ENCODE measurements at places on chromosomes 7 and 10.
A peak's percentile ranks its signal among the peaks of the same experiment; 100 is the strongest.

GRCh38 chr7:119545118-119545517 lies 727.9 kb upstream of the KCND2 start:
- DNase-seq, result peak; percentile 61

DNA sequence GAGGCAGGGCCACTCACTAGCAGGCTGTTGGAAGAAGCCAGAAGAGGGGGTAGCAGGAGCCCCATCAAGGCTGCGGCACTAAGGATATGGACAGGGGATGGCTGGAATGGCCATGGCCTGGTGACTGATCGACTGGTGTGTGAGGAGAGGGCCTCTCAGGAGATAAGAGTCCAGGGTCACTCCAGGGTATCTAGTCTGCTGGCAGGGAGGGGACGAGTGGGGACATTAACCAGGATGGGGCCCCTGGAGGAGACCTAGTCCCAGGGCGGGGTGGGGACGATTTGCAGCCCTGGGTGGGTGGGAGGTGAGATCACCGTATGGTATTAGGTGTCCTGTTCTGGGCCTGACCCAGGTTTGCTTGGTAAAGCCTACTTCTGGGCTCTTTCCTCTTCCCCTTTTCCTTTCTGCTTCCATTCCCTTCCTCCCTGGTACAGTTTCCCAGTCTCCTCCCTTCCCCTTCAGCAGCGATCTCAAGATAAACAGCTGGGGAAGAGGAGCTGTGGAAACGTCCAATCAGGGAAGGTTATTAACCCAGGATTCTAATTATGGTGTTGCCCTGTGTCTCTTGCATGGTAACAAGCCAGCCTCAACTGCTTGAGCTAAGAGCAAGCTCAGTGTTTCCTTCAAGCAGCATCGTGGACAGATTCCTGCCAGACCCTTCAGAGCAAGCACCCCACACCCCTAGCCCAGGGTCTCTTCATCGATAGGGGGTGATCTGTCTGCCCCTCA lies 233.2 kb downstream of the RPS24 start:
- DNase-seq, result peak; percentile 35

DNA sequence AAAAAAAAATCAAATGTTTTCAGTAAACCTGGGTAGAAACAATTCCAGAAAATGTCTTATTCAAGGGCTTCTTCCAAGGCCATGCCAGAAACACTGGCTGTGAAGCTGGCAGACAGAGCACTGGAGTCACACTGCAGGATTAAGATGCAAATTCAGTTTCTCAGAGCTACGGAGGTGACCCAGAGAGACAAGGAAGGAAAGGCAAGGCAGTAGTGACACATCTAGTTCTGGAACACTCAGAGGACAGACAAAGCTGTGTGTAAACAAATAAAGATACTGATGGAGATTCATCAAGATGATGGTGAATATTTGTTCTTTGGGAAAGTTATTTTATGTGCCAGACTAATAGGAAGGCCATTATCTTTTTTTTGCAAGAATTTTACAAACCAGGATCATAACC lies 608.3 kb upstream of the C7orf33 start:
- no peak for DNase-seq

GRCh38 chr7:18565337-18565736 lies 69.8 kb downstream of the HDAC9 start:
- DNase-seq, result no peak

- peak; percentile 83 for DNase-seq
Observed at GRCh38 chr7:82319674-82320118, 123.9 kb downstream of the CACNA2D1 start.

DNA sequence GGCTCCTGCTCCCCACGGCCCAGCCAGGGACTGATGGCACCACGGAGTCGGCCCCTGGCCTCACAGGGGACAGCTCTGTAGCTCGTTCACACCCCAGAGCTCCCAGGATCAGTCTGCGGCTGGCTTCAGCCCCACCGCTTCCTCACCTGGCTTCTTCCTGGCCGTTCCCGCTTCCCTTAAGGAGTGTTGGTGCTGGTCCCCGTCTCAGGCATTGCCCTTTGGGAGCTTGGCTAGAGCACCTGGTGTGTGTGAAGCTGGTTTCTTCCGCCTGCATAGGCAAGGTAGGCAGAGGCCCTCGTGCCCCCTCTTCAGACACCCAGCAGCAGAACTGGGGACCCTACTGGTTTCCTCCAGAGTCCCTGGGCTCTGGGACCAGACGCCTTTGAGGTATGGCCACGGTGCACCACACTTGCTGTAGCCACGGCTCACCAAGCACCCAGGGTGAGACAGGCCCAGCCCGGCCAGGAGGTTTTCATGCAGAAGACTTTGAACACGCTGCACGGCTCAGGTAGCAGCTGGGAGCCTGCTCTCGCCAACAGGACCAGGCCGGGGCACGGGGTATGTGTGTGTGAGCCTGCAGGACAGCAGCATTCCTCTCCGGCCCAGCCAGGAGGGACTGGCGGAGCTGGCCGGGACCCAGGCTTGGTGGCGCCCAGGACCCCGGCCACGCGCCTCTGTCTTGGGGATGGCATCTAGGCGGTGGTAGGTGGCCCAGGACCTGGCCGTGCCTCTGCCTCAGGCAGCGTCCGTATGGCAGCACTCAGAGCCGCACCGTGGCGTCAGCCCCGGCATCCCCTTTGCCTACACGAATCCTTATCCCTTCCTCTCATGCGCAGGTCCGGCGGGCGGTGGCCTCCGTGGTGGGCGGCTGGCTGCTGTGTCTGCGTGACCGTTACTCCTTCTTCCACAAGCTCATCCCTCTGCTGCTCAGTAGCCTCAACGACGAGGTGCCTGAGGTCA lies 13.2 kb upstream of the PRKAR1B start:
- no peak for DNase-seq

- no peak for DNase-seq
Observed at GRCh38 chr7:351256-351655, 61.3 kb downstream of the FOXL3 start.

DNA sequence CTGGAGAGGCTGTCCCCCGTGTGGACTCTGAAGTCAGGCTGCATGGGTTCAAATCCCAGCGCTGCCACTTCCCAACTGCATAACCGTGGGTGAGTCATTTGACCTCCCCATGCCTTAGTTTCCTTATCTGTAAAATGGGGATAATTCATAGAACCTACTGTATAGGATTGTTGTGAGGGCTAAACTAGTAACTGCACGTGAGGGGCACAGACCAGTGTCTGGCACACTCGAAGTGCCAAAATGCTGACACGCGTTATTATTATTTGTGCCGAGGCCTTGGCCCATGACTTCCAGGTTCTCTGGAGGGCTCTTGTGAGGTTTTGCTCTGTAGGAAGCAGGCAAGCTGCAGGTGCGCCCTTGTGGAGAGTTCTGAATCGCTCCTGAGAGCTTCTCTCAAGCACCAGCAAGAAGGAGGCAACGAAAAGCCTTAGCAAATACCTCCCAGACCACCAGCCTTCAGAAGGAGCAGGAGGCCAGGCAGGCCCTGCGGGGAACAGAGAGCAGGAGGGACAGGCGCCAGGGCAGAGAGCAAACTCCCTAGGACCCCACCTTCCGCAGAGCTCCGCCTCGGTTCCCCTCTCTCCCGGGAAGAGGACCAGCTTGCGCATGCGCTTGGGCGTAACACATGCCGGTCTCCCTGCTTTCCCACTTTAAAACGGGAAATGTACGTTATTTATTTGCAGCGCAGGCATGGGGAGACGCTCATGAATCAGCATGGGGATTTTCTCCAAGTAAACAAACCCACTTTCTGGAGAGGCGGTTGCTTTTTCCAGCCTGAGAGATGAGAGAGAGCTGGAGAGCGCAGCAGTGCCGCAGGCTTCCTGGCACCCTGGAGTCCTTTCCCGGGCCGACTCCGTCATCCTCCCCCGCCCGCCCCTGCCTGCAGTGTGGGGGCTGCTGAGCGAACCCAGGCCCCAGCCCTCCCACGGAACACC lies 39.6 kb downstream of the SORCS3 start:
- DNase-seq, result peak; percentile 30

DNA sequence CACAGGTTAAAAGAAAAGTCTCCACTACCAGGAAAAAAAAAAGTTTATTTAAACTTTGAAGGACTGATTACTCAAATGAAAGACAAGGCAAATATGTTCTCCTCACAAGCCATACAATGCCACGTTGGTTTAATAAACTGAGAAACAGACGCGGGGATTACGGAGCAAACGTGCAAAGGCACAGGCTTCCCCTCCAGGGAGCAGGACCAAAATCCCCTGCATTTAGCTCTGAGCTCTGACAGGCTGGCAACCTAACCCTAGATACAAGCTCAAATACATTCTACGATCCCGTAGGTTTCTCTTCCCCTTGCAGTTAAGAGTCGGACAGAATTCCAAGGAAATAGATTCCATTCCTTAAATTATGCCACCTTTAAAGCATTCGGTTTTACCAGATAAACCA lies 7.7 kb upstream of the GRB10 start:
- no peak for DNase-seq

- DNase-seq, result no peak
Observed at GRCh38 chr7:7208520-7208919, 26.2 kb downstream of the C1GALT1 start.

- DNase-seq, result no peak
Observed at GRCh38 chr7:21927693-21928092, 18.0 kb downstream of the CDCA7L start.
